Hepatic stellate cell (primary cell): ENCODE measurements at places on chromosomes 6 and 20.

- no peak for DNase-seq
These were observed 29.1 kb upstream of the ZC3H12D start for GRCh38 chr6:149513915-149514314.

- no peak for DNase-seq
These were observed 108.6 kb upstream of the EYA4 start for GRCh38 chr6:133132466-133132971.

GRCh38 chr6:23533944-23534343 lies 592.1 kb upstream of the NRSN1 start:
- no peak for DNase-seq

- DNase-seq: no peak
These were observed 146.3 kb downstream of the SOX4 start for GRCh38 chr6:21739838-21740237.

GRCh38 chr6:90643381-90643780 lies 56.5 kb upstream of the MAP3K7 start:
- no peak for DNase-seq

DNA sequence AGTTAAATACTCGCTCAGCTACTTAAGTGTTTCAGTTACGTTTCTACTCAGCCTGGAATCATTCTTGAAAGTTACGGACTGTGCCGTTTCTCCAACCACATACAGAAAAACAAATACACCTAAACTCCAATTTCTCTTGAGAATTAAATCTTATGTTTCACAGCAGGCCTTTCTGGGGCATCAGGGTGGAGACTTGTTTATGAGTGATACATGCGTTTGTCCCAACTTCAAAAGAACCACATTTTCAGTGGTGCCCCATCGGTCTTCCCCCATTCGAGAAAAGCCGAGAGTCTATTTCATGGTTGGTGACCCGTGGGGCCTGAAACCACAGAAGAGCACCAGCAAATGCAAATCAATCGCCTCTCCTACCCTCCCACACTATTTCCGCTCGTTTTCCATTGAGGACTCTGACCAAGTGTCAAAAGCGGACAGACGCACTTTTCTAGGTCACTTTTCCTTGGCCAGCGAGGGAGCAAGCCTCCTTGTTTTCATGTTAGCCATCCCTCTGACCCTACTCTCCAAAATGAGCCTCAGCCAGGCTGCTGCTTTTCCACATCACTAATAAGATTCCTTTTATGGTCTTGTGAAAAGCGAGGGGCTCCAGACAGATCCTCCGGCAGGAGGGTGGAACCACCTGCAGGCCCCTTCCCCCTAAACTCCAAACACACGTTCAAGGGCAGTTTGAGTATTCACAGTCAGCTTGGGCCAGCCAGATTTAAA lies 3.1 kb downstream of the JAG1 start:
- no peak for DNase-seq

GRCh38 chr20:62059401-62059800 lies 6.3 kb downstream of the TAF4 start:
- DNase-seq: no peak

- no peak for DNase-seq
These were observed 4.2 kb downstream of the UBE2J1 start for GRCh38 chr6:89348372-89348771.

DNA sequence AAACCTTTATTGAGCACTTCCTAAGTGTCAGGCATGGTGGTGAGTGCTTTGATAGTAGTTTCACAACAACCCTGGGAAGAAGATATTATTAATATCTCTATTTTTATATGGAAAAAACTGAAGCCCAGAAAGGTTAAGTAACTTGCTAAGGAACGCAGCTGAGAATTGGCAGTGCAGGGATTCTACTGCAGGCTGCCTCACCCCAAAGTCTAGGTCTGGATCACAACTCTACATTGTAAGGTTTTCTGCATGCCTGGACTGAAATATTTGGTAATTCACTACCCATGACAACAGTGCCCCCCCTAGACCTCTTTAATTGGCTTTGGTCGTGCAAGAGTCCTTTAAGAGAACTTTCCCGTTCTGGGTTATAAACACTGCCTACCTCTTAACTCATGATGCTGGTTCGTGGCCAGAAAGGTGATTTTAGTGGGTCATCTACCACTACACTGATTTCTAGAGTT lies 67.1 kb upstream of the KCNQ5 start:
- no peak for DNase-seq

- no peak for DNase-seq
These were observed 18.6 kb downstream of the RBM24 start for GRCh38 chr6:17299750-17300149.
